Stimulated activated CD8-positive, alpha-beta memory T cell treated with anti-CD3 and anti-CD28 coated beads, Interleukin-7, amount 100 ng/mL, for 1 hour (primary cell): ENCODE measurements at places on chromosomes 4 and X.

GRCh38 chrX:19372170-19372546, 28.4 kb downstream of the PDHA1 start:
- DNase-seq, result peak; percentile 14

DNA sequence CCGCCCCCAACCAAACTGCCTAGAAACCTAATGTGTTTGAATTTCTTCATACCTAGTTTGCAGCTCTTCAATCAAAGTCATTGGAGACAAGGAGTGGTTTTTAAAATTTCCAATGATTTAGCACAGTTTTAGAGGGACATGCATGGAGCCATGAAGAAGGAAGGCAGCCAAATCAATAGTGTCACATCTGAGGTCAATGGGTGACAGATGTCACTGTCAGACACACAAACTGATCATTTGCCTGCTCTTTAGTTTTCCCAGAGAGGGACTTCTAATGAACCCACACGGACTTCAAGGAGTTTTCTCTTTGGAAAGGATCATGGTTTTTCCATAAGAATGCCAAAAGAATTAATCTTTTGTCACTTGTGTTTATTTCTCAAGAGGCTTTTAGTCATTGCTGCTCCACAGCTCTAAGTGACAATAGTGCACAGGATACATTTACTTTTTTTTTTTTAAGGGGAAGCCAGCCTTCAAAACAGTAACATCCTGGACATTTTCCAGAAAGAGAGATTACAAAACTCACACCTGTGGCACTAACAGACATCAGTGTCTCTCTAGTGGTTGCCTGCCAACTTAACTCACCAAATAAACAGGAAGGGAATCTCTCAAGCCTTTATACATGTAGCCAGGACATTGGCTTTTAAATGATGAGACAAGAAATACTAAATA, 251.1 kb upstream of the DIAPH2 start:
- no peak for DNase-seq

GRCh38 chrX:9804444-9804843, 18.2 kb downstream of the SHROOM2 start:
- DNase-seq, result no peak

- no peak for DNase-seq
Observed at GRCh38 chr4:77199276-77199675, 42.3 kb downstream of the CCNG2 start.

DNA sequence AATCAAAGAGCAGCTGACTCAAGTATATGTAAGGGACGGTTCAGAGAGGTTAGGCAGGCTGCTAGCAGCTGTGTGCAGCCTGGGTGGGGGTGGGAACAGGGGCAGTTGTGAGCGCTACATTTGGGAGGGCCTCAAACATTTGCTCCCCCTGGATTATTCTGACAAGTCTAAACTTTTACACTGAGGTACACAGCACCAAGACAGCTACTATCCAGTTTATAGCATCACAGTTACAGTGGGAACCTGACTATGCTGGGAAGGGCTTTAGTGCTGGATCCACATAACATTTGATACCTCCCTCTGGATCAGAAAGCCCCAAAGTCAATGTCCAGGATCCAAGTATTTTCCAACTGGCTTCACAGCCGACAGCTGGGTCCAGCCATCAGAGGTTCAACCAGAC, 55.8 kb upstream of the GIMD1 start:
- no peak for DNase-seq

DNA sequence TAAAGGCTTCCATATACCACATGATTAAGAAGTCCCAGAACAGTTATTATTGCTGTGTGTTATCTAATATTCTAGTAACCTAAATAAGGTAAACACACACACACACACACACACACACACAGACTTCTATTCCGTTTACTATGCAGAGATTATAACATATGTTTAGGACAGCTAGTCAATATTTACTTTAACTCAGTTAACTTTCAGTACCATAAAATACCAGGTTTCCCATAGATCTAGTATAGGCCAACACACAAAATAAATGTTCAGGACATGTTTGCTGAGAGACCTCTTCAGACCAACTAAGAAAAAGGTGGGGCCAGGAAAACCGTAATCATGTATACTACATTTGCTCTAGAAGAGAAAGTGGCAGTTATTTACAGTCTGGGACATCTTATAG, 365.5 kb downstream of the KLHL13 start:
- DNase-seq, result no peak

DNA sequence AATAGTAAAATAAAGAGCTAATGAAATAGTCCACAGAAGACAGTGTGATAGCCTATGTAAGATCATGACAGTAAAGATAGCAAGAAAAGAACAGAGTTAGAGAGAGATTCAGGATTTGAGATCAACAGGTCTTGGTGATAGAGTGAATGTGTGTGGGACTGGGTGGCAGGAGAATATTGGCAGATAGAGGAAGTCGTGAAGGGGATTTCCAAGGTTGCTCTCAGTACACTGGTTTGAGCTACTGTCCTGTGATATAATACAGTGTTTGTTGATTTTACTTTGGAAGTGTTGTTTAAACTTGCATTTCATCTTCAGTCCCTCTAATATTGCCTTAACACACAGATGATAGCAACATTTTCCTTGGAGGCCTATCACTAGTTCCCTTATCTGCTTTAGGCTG, 44.1 kb downstream of the DTHD1 start:
- no peak for DNase-seq

GRCh38 chrX:135632353-135632752, 81.1 kb upstream of the CT45A1 start:
- DNase-seq, result no peak
